ELF-1 (cell line): ENCODE measurements at places on chromosomes 7 and 10.

DNA sequence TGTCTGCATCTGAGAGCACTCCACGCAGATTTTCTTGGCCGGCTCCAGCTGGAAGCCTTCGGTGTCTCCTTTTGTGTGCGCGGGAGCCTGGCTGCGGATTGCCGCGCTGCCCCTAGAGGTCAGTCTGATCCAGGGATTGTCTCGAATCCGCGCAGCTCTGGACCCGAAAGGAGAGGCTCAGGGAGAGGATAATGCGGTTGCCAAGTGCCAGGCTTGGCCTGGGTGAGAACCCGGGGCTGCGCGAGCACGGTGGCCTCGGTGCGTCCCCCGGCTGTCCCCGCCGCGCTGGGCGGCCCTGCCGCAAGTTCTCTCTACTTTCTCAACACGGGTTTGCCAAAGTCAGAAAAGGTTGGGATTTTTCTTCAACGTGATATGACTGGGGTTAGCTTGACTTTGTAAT lies 140.9 kb downstream of the ADCYAP1R1 start:
- DNase-seq, result peak; percentile 89

GRCh38 chr7:151927011-151927410 lies 29.2 kb upstream of the GALNTL5 start:
- no peak for DNase-seq

GRCh38 chr7:68604541-68604940 lies 993.7 kb upstream of the AUTS2 start:
- no peak for DNase-seq

GRCh38 chr10:107749235-107749634 lies 584.7 kb upstream of the SORCS1 start:
- DNase-seq, result no peak

GRCh38 chr10:84522612-84523462 lies 194.4 kb downstream of the CCSER2 start:
- no peak for DNase-seq

DNA sequence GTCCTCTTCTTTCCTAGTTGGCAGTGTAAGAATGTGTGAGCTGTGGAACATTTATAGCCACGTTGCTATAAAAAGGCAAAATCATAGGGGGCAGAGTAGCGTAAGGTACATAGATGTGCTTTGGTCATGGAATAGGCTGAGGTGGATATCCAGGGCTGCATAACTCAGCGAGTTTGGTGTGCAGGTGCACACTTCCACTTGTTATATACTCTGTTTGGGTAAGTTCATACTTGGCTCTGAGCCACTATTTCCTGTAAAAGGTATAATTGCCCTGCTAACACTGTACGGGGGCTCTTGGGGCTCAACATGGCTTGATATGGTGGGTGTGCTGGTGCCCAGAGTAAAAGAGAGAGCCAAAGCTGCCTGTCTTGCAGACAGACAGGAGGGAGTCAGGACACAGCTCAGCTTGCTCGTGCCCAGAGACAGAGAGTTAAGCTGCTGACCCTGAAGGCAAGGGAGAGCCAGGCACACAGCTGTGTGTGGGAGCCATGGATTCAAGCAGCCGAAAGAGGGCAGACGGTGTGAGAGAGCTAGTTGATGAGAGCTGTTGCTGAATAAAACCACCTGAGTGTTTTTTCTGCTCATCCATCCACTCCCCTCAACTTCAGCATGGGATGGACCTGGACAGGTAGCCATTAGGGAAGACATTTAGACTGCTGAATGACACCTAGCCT lies 126.7 kb downstream of the DKK1 start:
- DNase-seq, result peak; percentile 7
